ENCODE measurements at places on chromosomes 16 and 17.

DNA sequence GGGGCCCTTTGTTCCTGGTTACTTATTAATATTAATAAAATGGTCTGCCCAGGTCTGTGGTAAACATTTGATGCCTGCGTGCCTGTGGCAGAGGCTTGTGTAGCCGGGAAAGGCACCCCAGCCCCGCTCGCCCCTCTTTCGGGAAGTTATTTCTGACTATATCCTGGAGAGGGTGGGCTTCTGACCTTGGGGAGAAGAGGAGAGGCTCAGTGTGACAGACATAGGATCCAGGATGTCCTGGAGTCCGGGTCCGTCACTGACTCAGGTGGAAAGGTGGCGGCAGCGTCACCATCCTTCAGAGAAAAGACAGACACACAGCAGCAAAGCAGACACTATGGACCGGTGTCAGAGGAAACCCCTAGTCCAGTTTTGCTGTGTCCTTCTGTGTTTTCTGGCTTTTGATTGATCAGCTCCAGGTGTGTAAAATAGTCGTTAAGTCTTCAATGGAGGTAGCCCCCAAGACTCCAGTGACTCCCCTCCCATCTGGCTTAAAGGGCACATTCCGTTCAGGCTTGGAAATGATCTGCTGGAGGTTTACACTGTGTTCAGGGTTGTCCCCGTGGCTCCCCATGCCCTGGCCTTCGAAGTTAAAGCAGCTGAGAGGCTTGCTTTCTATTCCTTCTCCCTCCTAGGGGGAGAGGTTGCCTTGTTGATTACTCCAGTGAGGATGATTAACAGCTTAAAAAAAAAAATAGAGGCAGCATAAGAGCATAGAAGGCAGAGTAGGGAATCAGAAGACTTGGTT is 81.6 kb downstream of the CCDC182 start:
- DNase-seq: no peak

DNA sequence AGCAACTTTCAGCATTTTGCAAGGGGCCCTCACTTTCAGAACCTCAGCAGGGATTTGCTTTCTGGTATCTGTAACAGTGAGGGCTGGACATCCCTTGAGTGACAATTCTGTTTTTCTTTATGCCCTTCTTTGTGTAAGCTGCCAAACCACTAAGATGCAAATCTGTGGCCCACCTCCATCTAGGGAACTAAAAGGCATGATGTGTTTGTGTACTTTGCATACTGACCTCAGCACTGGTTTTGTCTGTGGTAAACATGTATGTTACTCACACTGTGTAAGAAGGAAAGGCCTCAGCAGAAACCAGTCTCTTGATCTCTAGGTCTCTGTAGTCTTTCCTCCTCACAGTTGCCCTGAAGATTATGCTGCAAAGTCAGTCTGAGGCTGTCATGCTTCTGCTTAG is 396.6 kb upstream of the DYNLRB2 start:
- no peak for DNase-seq

DNA sequence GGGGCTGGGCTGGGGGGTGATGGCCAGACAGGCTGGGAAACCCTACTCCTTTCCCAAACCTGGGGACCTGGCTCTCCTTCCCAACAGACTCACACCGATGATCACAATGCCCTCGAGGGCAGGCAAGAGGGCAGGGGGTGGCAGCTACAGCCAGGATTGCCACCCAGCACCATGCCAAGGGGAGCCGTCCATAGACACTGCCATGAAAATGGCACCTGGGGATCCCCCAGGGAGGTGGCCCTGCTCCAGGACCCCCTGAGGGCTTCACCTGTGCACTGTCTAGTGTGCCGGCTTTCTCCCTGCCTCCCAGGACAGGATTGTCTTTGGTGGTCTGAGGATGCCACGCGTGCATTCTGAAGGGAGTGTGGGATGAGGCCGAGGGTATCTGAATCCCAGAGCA is 24.6 kb downstream of the RPH3AL start:
- no peak for DNase-seq

DNA sequence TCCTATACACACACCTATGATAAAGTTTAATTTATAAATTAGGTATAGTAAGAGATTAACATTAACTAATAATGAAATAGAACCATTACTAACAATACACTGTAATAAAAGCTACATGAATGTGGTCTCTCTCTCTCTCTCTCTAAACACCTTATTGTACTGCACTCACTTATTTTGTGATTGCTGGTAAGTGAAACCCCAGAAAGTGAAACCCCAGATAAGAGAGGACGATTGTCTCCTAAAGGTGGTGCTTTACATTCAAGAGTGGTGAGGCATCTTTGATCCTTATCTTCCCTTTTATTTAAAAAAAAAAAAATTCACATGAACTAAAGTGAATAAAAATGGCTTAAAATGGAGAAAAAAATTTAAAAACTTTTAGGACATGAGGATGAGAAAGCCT is 80.1 kb upstream of the TRAP1 start:
- DNase-seq: no peak

- no peak for DNase-seq
Measured at GRCh38 chr16:20911361-20911760, 10.8 kb downstream of the LYRM1 start.
